ENCODE measurements at places on chromosomes 7 and 10.

DNA sequence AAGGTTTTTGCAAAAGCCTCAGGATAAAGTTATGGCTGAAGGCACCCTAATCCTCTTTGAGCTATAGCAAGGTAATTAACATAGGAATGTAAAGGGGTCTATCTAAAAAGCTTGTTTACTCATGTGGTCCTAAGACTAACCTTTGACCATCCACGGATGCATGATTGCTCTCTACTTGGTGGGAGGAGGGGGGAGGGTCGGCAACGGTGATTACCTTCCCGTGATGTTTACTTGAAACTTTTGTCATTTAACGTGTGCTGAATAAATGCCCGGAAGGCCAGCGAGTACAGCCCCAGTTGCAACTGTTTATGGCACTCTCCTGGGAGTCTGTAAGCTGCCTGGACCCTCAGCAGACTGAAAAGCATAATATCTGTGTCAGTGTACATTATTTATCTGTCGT lies 78.9 kb upstream of the GPR22 start:
- DNase-seq: no peak

- DNase-seq: no peak
Measured at GRCh38 chr7:135938563-135938962, 38.6 kb downstream of the MTPN start.

GRCh38 chr7:80481196-80481884 lies 30.5 kb downstream of the GNAT3 start:
- DNase-seq: peak; percentile 9

DNA sequence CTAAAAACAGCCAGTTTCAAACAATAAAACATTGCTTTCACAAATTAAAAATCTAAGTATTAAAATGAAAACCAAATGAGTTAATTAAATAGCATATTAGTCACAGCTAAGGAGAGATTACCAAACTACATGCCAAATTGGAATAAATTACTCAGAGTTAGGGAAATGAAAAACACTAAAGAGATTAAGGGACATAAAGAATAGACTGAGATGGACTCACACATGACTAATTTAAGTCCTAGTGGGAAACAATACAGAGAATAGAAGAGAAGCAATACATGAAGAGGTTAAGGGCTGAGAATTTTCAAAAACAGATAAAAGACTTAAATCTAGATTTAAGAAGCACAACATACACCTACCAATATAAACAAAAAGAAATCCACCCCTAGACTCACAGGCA lies 110.6 kb downstream of the ZFAND4 start:
- no peak for DNase-seq

DNA sequence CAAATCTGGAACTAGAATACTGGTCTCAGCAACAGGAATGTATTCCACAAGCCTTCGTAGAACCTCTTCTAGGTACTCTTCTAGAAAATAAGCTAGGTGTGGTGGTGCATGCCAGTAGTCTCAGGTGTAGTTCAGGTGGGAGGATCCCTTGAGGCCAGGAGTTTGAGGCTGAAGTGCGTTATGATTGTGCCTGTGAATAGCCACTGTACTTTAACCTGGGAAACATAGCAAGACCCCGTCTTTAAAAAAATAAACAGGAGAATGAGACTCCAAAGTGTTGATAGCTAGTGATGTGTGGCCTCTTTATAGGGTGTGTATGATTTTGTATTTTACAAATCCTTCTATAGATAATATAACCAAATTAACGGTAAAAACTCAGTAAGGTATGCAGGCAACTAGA lies 1.5 kb upstream of the ZNF775 start:
- DNase-seq: no peak

DNA sequence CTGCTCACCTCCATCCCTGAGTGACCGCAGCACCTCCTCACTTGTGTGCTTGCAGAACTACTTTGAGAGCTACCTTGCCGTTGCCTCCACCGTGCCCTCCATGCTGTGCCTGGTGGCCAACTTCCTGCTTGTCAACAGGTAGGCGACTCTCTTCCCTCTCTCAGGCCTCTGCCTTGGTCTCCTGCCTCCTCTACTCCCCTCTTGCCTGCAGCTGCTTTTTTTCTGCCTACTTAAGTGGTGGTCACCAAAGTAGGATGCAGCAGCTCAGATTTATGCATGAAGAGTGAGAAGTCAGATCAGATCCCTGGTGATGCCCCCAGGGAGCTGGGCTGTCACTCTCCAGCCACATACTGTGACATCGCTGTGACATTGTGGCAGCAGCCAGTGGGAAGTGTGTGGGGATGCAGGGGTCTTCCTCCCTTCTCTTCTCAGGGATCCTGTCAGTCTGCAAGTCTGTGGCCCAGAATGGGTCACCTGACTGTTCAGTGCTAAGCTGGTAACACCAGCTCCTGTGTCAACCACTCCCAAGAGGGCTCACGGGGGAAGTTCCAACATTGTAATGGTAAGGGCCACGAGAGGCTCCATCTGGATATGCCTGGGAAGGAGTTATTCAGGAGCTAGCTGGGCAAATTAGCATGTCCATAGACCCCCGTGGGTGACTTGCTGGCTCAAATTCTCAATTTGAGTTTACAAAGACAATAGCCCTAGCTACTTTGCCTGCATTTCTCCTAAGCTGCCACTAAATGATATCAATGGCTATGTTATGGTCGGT lies 25.3 kb downstream of the SLC29A3 start:
- DNase-seq: no peak

- DNase-seq: no peak
Measured at GRCh38 chr7:94069162-94069739, 65.1 kb upstream of the BET1 start.

Measured in AG10803 (cell line).